Activated B cell treated with CpG ODN at 0.5 μM for 24 hours (primary cell): ENCODE measurements at places on chromosomes 5 and 9.

- no peak for DNase-seq
These were observed 34.8 kb upstream of the STK32A start for GRCh38 chr5:147200004-147200403.

- DNase-seq, result no peak
These were observed 110.1 kb downstream of the SPOCK1 start for GRCh38 chr5:137389042-137389441.

DNA sequence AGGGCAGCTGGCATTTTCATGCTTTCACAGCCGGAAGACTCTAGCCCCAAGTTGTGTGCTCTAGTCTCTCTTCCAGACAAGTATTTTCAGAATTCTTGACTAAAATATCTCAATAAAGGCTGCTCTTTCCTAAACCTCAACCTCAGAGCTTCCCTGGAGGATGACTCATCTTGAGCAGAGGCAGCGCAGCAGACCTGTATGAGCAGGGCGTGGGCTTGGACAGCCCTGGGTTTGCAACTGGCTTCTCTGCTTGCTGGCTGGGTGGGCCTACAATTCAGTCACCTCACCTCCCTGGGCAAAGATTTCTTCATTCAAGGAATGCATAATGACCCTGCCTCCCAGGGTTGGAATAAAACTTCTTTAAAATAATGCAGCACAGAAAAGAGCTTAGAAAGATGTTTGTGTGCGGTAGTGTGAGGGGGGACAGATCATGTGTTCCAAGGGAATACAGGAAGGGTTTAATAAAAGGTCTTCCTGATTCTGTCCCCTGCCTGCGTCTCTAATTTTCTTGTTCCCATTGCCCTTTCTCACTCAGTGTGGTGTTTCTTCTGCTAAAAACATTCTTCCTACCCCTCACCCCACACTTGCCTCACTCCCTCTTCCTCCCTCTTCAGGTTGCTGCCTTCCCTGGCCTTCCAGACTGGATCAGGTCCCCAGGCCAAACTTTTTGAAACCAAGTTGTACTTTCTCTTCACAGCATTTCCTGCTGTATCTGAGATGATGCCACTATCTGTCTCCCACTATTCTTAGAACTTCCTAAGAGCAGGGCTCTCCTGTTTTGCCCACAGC, 39.4 kb upstream of the MAP1B start:
- DNase-seq, result no peak

- DNase-seq, result no peak
These were observed 102.9 kb upstream of the SHB start for GRCh38 chr9:38171926-38172325.

GRCh38 chr9:79962836-79963235, 391.1 kb downstream of the TLE4 start:
- no peak for DNase-seq

GRCh38 chr5:65151614-65152013, 330.1 kb downstream of the ADAMTS6 start:
- no peak for DNase-seq

DNA sequence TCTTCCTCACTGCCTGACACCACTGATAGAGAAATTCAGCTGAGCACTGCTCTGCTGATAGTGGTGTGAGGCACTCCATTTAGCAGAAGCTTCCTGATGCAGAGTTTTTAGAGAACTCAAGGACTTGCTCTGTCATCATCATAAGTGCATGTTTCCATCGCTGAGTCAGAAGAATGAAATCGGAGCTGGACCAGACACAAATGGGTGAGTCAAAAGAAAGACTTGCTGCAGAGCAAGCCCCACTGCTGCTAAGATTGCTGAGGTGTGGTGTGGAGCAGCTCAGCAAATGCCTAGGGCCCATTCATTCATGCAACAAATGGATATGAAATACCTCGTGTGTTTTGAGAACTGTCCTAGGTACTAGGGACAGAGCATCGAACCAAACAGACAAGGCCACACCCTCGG, 410.2 kb upstream of the SLC30A5 start:
- DNase-seq, result no peak

- DNase-seq, result no peak
These were observed 37.4 kb downstream of the CAMK4 start for GRCh38 chr5:111261610-111262009.

DNA sequence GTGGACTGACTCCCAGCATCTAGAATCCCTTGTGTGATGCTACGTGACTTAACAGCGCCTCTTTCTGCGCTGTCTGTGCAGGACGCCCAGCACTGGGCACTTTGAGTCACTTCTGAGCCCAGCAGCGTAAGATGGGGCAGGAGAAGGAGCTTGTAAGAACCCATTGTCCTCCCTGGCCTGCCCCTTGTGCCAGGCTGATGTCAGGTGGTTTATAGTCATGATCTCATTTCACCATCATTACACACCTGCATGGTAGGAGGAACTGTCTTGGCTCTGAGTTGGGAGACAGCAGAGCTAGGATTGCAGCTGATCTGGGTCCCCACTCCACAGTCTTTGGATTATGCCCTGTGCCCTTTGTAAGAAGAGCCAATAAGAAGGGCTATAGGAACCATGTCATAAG, 12.2 kb downstream of the ERGIC1 start:
- no peak for DNase-seq

GRCh38 chr9:133976191-133976861, 15.8 kb downstream of the VAV2 start:
- no peak for DNase-seq

- no peak for DNase-seq
These were observed 281.3 kb downstream of the ARHGAP26 start for GRCh38 chr5:143051244-143052058.

DNA sequence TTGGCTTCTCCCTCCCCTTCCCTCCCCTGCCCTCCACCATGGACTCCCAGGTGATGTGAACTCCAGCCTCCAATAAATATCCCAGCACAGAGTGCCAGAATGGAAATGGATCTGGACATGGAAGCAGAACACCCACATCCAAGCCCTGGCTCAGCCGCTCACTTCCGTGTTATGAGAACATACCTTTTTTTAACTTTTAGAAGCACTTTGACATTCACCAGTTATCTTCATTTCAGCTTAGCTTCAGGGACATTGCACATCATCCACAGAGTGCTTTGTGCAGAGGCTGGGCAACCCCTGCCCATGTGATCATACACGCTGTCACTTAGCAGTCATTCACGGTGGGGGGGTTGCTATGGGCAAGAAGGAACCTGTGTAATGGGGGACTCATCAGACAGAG, 9.1 kb downstream of the AFAP1L1 start:
- DNase-seq, result no peak

DNA sequence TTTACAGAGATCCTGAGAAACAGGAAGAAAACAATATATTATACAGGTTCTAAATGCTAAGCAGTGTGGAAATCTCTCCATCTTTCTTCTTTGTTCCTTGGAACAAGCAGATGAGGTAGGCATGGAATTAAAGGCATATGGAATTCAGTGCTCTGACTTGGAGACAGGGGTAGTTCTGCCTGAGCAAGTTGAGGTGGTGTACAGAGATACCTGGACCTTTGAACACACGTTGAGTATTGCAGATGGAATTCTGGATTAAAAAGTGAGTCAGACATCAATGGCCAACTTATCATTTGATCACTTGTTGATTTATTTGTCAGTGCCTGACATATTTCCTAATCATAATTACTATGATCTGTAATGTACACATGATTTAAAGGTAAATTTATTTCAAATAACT, 293.9 kb upstream of the IRX4 start:
- DNase-seq, result no peak

DNA sequence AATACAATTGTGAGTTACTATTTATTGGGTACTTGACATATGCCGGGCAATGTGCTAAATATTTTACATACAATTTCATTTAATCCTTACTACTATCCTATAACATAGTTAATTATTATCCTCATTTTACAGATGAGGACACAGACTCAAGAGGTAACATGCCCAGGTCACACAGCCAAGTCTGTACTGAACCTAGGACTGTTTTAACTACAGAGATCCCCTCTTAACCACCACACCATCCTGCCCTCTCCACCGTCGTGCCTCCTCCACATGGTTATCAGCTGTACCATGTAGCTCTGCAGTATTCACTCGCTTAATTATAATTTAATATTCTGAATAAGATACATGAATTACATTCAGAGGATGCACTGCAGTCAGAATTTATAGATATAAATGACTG, 5.3 kb downstream of the RAB14 start:
- DNase-seq, result no peak

DNA sequence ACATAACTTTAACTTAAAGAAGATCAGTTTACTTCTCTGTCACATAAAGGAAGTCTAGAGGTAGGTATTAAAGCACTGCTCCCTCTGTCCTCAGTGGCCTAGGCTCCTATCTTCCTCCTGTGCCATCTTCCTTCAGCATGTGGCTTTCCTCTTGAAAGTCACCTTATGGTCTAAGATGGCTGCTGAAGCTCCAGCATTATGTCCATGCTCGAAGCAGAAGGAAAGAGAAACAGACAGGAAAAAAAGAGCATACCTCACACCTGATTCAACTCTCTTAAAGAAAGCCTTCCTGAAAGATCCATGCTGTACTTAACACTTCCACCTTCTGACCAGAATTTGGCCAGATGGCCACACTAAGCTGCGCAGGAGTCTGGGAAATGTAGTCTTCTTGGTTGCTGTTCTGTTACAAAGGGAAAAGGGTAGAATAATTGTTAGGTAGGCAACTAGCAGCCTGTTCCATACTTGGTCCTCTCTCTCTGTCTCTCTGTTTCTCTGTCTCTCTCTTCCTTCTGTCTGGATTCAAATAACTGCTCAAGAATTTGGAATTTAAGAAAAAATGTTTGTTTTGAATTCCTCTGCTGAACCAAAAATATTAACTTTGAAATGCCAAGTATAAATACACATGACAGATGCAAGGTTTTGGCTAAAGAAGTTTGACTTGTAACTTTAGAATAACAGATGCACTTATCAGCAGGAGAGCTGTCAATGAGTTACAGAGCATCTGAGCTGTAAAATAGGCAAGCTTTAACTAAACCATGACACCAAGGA, 16.0 kb downstream of the TMEM174 start:
- DNase-seq, result no peak

GRCh38 chr5:179475208-179475751, 75.1 kb upstream of the RUFY1 start:
- DNase-seq, result no peak

GRCh38 chr9:117672369-117672768, 31.8 kb upstream of the TLR4 start:
- no peak for DNase-seq

GRCh38 chr5:144248015-144248414, 77.3 kb downstream of the KCTD16 start:
- DNase-seq, result no peak

DNA sequence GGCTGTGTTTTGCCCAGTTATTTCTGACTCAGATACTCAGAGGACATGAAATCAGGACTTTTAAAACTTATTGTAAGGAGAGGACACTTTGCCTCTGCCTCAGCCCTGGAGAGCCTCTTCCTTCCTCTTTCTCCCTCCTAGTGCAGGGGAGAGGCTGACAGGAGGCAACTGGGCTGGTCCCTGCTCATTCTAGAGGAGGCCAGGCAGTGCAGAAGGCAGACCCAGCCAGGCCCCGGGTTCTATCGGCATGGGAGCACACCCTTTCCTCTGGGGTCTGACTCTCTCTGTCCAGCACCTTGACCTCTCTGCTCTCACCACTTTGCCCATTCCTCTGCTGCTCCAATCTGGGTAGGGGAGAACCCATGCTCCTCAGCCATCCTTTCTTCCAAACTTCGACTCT, 16.0 kb upstream of the SMIM32 start:
- no peak for DNase-seq

GRCh38 chr5:378301-378891, 56.9 kb downstream of the AHRR start:
- no peak for DNase-seq

DNA sequence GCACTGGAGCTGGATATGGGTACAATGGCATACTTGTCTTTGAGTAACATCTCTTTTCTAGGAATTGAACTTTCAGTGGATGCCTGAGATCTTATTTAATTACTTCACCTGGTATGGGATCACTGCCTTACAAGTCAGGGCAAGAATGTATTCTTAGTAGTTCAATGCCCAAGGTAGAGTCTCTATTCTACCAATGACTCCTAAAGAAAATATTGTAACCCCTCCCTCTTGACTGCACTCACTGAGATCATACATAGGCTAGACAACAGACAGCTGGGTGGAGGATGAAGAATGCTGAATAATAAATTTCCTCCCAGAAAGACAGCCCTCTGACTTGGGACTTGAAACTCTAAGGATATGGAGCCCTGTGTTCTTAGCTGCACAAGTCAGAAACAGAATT, 1216.3 kb upstream of the ACO1 start:
- DNase-seq, result no peak

GRCh38 chr5:143913008-143913752, 101.2 kb downstream of the HMHB1 start:
- no peak for DNase-seq

GRCh38 chr9:126612326-126612812, 1.4 kb upstream of the LMX1B start:
- DNase-seq, result no peak

DNA sequence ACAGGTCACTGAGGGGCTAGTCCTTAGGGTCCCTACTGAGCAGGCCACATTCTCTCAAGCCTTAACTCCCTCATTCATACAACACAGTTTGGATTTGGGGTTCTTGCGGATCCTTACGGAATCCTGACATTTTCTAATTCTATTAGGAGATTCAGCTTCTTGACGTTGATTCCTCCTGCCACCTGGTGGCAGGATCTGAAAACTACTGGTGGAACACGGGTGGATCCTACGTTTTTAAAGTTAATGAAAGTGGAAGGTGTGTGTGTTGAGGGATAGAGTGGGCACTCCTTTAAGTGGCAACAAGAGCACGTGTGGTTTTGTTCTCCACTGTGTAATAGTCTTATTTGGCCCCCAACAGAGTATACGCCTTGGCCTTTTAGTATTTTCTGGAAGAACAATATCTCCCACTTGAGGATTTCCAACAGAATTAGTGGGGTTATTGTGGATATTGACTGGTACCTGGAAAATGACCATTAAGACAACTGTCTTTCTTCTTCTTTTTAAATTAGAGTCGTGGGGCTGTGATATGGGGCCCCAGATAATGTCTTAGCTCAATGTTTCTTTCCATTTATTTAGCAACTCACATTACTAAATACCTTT, 25.2 kb downstream of the SLC28A3 start:
- peak; percentile 22 for DNase-seq

GRCh38 chr5:129661366-129662035, 86.4 kb upstream of the MINAR2 start:
- no peak for DNase-seq

GRCh38 chr5:78467140-78467539, 106.7 kb downstream of the SCAMP1 start:
- DNase-seq, result no peak

DNA sequence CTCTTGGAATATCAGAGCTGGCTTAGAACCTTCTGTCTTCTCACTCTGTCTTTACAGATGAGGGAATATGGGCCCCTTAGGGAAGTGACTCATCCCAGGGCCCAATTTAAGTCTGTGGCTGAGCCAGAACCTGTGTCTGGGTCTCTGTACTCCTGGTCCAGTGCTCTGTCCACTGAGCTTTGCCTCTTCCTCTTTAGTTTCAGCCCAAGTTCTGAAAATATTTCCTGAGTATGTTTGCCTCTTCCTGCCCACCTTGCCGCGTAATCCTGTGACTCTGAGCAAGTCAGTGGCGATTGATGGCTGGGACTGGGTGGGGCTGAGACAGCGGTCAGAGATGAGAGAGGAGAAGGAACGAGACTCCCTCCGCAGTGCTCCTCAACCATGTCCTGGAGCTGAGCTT, 7.8 kb downstream of the IER5L start:
- no peak for DNase-seq

- no peak for DNase-seq
These were observed 19.7 kb downstream of the CLINT1 start for GRCh38 chr5:157839157-157839795.

GRCh38 chr9:71003346-71003745, 118.1 kb downstream of the TRPM3 start:
- no peak for DNase-seq

GRCh38 chr5:88613051-88613450, 269.9 kb downstream of the MEF2C start:
- DNase-seq, result no peak

- no peak for DNase-seq
These were observed 44.7 kb upstream of the VCAN start for GRCh38 chr5:83426855-83427254.
